ENCODE measurements at places on chromosomes 1 and 21.

DNA sequence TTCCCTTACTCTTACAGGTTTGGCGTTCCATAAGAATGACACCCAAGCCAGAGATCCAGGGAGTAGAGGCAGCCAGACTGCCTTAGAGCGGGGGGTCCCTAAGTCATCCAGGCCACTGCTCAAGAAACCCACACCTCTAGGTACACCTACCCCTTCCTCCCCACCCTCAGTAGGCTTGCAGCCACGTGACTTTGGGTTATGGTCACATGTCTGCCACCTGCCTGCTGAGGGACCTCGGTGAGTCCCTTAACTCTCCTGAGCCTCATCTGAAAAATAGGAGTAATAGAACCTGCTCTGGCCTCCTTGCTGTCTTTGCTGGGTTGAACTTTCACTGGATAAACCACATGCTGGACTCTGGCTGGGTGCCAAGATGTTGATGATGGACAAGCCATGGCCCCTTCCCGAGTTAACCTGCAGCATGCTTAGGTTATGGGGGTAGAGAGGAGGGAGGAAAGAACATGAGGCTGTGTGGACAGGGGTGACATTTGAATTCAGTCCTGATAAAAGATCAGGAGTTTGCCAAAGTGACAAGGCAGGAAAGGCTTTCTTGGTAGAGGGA is 4.5 kb downstream of the RPS6KA1 start:
- no peak for DNase-seq

- no peak for DNase-seq
These were observed 31.7 kb downstream of the RUNX3 start for GRCh38 chr1:24898152-24898908.

GRCh38 chr1:38804062-38804886 is 55.3 kb downstream of the RRAGC start:
- DNase-seq: peak; percentile 9

DNA sequence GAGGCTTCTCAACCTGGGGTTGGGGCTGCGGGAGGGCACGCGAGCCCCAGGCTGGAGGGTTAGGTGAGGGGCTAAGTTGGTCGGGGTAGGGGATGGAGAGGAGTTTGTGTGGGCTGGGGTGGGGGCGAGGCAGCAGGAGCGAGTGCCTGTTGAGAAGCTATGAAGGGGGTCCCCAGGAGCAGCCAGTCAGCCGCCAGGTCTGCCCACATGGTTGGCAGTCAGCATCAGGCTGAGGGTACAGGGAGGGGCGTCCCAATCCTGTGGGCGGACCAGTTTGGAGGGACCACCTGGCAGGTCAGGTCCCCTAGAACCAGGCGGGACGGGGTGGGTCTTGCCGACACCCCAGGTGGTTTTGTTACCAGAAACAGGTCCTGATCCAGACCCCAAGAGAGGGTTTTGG is 400 bp upstream of the TRIM17 start:
- no peak for DNase-seq

DNA sequence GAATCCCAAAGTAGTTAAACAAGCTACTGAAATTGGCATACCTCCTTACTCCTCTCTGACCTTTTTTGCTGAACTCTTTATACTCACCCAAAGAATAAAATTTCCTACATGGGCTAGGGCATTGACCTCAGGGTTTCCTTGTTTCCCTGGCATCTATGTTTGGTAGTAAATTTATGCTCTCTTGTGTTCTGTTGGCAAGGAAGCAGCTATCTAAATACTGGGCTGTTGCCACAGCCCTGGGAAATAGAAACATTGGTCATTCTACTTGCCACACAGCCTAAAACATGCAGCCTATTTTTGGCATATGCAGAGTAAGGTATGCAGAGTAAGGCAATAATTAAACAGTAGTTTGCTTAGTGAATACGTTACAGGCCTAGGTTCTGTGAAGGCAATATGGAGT is 351.4 kb downstream of the HLX start:
- DNase-seq: peak; percentile 7

DNA sequence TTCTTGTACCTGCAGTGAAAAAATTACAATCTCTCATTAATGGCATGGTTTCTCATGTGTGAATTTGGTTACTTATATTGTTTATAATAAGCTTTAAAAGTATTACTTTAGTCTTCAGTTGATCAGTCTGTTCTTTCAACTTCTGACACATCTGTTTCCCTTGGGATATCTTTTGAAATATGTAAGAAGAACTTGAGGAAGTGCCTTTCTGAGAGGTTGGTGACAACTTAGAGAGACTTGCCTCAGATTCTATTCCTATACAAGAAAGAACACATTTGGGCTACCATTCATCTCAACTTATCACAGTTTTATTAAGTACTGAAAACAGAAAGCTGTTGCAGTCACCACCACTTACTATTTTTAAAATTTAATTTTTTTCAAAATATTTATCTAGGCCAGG is 8.1 kb downstream of the AKNAD1 start:
- DNase-seq: no peak
